IMR-90 (cell line): ENCODE measurements at places on chromosomes 11 and 22. TPM values are rescaled to one million over a fixed set of nuclear protein-coding genes. Genes with fewer than 3 reads are reported as not detected.

DNA sequence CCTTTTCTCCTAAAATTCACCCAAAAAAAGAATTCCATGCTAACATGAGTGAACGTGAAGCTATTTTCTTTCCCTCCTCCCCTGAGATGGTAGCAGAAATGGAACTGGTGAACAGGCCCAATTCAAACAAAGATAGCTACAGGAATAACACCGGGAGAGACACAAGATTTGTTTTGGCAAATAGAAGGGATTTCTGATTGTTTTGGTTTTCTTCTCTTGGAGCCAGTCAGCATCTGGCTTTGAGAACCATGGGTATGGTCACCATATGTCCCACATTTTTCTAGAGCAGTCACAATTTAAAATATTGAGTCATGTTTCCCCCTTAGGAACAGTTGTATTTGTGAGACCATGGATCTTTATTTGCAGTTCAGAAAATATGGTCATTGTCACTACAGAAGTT, 214.1 kb downstream of the FAM76B start:
- no peaks in the 10 kb centered on the region; the same call in 1 of the 2 replicates for H3K4me1 ChIP-seq
- DNase-seq = no peak
- no peak overlapping the region for H3K4me3 ChIP-seq

DNA sequence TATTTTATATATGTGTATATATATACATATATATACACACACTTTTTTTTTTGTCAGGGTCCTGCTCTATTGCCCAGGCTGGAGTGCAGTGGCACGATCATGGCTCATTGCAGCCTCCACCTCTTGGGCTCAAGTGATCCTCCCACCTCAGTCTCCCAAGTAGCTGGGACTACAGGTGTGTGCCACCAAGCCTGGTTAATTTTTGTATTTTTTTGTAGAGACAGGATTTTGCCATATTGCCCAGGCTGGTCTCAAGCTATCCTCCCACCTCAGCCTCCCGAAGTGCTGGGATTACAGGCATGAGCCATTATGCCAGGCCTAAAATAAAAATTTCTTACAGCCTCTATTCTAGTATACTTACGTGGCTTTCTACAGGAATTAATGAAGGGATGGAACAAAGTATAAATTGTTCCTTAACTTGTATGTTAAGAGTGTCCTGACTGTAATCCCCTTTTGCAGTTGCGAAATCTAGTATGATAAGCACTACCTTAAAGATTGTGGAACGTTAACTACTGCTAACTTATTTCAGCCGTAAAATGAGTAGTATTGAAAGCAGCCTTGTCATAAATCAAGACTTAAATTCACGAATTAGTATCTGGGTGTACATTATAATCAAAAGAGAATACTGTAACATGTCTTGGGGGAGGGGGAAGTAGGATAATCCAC, 2.1 kb downstream of the TRAF6 start:
- H3K27ac ChIP-seq = no peak overlapping the region
- H3K27me3 ChIP-seq = no peaks in the 10 kb centered on the region
- H3K36me3 ChIP-seq = no peaks in the 10 kb centered on the region; the same call in 1 of the 2 replicates
- DNase-seq = no peak
- no peaks in the 10 kb centered on the region for H3K4me1 ChIP-seq

DNA sequence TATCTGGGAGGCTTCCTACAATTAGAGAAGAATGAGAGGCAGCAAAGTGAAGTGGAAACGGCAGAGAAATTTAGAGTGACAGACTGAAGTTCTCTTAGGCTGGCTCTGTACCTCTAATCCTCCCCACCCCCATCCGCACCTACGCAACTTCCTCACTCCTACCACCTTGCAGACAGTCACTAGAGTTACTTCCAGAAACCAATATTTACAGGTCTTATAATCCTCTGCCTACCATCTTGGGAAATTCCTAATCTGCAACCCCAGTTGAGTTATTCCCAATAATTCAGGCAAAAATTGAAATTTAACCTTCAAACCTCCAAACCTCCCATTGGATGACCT, 71.7 kb downstream of the PAK1 start:
- no peaks in the 10 kb centered on the region for H3K36me3 ChIP-seq
- no peak overlapping the region for H3K27ac ChIP-seq
- no peak overlapping the region for H3K4me3 ChIP-seq
- no peaks in the 10 kb centered on the region for H3K27me3 ChIP-seq
- DNase-seq = no peak

DNA sequence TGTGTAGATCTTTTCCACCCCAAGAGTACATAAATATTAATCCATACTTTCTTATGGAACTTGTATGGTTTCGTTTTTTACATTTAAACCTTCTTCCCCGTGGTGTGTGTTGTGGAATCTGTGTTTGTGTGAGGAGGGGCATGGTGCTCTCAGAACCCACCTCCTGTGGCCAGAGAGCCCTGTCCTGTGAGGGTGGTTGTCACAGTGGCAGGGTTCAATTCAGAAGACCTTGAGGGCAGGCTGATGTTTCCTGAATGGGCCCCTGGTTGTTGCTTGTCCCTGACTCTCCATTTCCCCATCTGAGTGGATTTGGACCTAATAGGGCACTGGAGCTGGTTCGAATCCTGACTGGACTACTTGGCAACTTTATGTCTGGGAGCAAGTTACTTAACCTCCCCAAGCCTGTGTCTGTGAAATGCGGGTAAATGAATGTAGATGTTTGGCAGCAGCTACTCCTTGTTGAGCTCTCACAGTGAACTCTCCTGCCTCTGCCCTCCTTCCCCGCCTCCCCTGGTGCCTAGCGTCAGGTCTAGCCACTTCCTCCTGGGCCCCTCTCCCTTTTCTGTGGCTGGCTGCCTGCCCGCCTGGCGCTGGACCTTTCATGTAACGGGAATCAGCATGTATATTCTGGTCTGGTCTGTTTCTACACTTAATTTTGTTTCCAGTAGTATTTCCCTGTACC, 7.3 kb downstream of the NEAT1 start:
- no peaks in the 10 kb centered on the region for H3K27me3 ChIP-seq
- DNase-seq = peak; percentile 80
- peak overlapping the region; percentile 35 for H3K4me3 ChIP-seq

- no peak overlapping the region for H3K27ac ChIP-seq
- no peaks in the 10 kb centered on the region for H3K36me3 ChIP-seq
- no peaks in the 10 kb centered on the region for H3K27me3 ChIP-seq
- DNase-seq = no peak
Measured at GRCh38 chr11:62438641-62439040, 19.8 kb downstream of the SCGB1A1 start.

- H3K4me3 ChIP-seq = no peak overlapping the region
- H3K36me3 ChIP-seq = no peaks in the 10 kb centered on the region
- no peaks in the 10 kb centered on the region for H3K4me1 ChIP-seq
- H3K27me3 ChIP-seq = peaks cover 11% of the 10 kb centered on the region
Measured at GRCh38 chr11:121394785-121395184, 57.3 kb upstream of the SORL1 start.

DNA sequence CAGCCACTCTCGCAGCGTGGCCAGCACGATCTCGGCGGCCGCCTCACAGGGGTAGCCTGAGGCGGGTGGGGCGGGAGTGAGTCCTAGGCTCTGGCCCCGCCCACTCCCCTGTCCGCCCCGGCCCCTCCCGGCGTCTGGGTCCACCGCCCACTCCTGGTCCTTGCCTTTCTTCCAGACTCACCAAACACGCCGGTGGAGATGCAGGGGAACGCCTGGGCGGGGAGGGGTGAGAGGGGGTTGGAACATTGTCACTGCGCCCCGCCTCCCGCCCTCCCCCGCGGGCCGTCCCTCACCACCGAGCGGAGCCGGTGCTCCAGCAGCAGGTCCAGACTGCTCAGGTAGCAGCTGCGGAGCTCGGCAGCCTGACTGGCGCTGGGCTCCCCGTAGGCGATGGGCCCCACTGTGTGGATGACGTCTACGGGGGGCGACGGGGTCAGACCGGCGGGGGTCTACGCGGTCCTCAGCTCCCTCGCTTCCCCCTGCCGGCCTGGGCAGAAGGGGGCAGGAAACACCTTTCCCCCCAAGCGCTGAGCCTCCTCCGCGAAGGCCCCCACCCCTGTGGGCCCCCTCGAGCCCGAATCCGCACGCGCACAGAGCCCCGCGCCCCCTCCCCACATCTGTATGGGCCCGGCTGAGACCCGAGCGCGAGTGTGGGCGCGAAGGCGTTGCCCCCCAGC, 13.2 kb downstream of the OTUB1 start:
- no peaks in the 10 kb centered on the region for H3K27me3 ChIP-seq
- H3K36me3 ChIP-seq = peaks cover 35% of the 10 kb centered on the region
- H3K4me3 ChIP-seq = no peak overlapping the region
- no peak overlapping the region for H3K27ac ChIP-seq

Gene XKR3
- not detected in 2 replicates for total RNA-seq

DNA sequence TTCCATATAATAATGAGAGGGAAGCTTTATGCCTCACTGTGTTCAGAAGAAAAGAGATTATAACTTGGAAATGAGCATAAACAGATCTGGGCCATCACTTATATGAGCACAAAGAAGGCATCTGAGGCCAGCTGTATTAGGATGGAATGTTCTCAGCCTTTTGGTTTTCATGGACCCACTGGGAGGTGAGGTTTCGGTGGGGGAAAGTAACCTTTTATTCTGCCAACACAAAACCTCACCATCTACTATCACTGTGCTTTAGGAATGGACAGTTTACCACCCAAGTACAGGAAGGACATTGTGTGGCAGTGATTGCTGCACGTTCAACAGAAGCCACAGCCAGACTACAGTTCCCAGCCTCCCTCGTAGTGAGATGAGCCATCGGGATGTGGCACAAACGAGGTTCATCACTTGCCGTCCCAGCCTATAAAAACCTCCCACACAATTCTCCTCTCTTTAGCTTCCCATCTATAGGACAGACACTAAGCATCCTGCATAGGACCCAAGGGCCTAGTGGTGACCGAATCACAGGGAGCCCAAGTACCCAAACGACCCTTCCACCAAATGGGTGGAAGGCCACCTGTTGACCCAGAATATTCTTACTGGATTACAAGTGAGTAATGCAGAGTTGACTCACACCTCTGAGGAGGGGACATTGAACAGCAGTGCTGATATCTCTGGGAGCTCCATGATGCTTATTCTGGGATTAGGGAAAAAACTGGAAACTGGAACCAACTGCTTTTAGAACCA, 121.5 kb upstream of the RAG2 start:
- no peak for DNase-seq
- no peaks in the 10 kb centered on the region for H3K27me3 ChIP-seq
- H3K4me1 ChIP-seq = no peaks in the 10 kb centered on the region
- no peak overlapping the region for H3K4me3 ChIP-seq

Gene ZBTB44
- 19.4 and 23.3 TPM in 2 replicates for total RNA-seq

- no peak overlapping the region for H3K27ac ChIP-seq
- H3K4me1 ChIP-seq = no peaks in the 10 kb centered on the region
- H3K36me3 ChIP-seq = no peaks in the 10 kb centered on the region
- no peak for DNase-seq
- H3K4me3 ChIP-seq = no peak overlapping the region
Measured at GRCh38 chr11:18229501-18229900, 7.1 kb downstream of the SAA4 start.

- no peak overlapping the region for H3K27ac ChIP-seq
- H3K36me3 ChIP-seq = no peaks in the 10 kb centered on the region
- no peaks in the 10 kb centered on the region for H3K27me3 ChIP-seq
- H3K4me3 ChIP-seq = no peak overlapping the region
- no peak for DNase-seq
- peaks cover 13% of the 10 kb centered on the region for H3K4me1 ChIP-seq
Measured at GRCh38 chr22:46121079-46121478, 29.2 kb upstream of the PPARA start.

GRCh38 chr11:1197886-1198560, 24.8 kb upstream of the MUC5B start:
- peaks cover 10% of the 10 kb centered on the region; the same call in 1 of the 2 replicates for H3K27me3 ChIP-seq
- no peak overlapping the region for H3K4me3 ChIP-seq
- H3K27ac ChIP-seq = no peak overlapping the region
- no peaks in the 10 kb centered on the region for H3K4me1 ChIP-seq

DNA sequence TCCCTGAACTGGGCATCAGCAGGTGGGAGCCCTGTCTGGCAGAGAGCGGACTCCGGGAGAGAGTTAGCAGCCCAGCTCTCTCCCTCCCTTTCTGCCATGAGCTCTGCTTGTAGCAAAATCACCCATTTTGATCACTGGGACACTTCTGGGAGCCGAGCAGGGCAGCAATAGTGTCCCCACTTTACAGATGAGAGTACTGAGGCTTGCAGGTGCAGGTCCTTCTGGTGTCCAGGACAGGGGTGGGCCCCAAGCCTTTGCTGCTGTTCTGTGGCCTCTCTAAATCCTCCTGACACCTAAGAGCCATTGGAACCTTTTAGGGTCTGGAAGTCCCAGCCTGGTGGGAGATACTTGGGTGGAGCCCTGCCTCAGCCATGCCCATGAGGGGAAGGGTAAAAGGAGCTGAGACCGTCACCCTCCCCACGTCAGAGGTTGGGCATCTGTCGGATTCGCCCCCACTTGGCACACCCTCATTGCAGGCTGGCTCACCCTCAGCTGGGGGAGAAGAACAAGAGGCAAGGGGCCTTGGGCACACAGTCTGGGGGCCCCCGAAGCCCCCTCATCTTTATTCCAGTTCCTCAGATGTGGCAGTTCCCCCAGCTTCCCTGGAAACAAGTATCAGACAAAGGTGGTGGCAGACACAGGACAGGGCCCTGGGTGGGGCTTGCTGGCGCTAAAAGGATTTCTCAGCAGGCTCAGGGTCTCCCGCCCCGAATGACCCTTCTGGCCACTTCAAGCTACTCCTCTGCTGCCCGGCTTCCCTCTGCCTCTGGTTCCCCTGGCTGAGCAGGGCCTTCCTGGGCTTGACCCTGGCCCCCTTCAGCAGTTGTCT, 4.5 kb downstream of the RIN1 start:
- no peak for DNase-seq
- H3K27me3 ChIP-seq = no peaks in the 10 kb centered on the region
- H3K4me1 ChIP-seq = peaks cover 28% of the 10 kb centered on the region
- H3K4me3 ChIP-seq = no peak overlapping the region
- H3K27ac ChIP-seq = no peak overlapping the region
- H3K36me3 ChIP-seq = peaks cover 18% of the 10 kb centered on the region

GRCh38 chr11:119108146-119108856, 1.2 kb downstream of the C2CD2L start:
- peaks cover 9% of the 10 kb centered on the region for H3K4me1 ChIP-seq
- H3K27me3 ChIP-seq = no peaks in the 10 kb centered on the region
- peak overlapping the region; percentile 36; the same call in 1 of the 2 replicates for H3K27ac ChIP-seq
- peak; percentile 27 for DNase-seq
- H3K4me3 ChIP-seq = peak overlapping the region; percentile 45

Gene KRTAP5-2
- not detected in 2 replicates for total RNA-seq

GRCh38 chr22:49446759-49447710, 380.6 kb downstream of the BRD1 start:
- H3K4me3 ChIP-seq = no peak overlapping the region
- H3K27ac ChIP-seq = no peak overlapping the region
- no peaks in the 10 kb centered on the region for H3K4me1 ChIP-seq
- DNase-seq = no peak
- H3K27me3 ChIP-seq = no peaks in the 10 kb centered on the region

Gene OR52I1
- total RNA-seq = not detected in 2 replicates

- H3K36me3 ChIP-seq = no peaks in the 10 kb centered on the region
- H3K4me3 ChIP-seq = no peak overlapping the region
- no peaks in the 10 kb centered on the region for H3K4me1 ChIP-seq
- DNase-seq = no peak
- H3K27me3 ChIP-seq = peaks cover 50% of the 10 kb centered on the region
- H3K27ac ChIP-seq = no peak overlapping the region
Measured at GRCh38 chr11:75155570-75156422, 4.9 kb downstream of the SLCO2B1 start.

GRCh38 chr11:17159441-17159840, 48.3 kb downstream of the PIK3C2A start:
- H3K36me3 ChIP-seq = no peaks in the 10 kb centered on the region
- no peaks in the 10 kb centered on the region for H3K4me1 ChIP-seq
- no peaks in the 10 kb centered on the region for H3K27me3 ChIP-seq
- no peak overlapping the region for H3K27ac ChIP-seq
- H3K4me3 ChIP-seq = no peak overlapping the region

Gene TEX54
- total RNA-seq = not detected in 2 replicates

- no peak overlapping the region for H3K4me3 ChIP-seq
- no peaks in the 10 kb centered on the region for H3K27me3 ChIP-seq
- peaks cover 12% of the 10 kb centered on the region for H3K4me1 ChIP-seq
- no peaks in the 10 kb centered on the region for H3K36me3 ChIP-seq
- H3K27ac ChIP-seq = no peak overlapping the region
Measured at GRCh38 chr11:27930946-27931345, 177.0 kb downstream of the KIF18A start.
